ENCODE measurements at places on chromosomes 12 and 14.

GRCh38 chr12:79691511-79692248 lies 916 bp upstream of the PAWR start:
- H3K27ac ChIP-seq = no peak overlapping the region
- DNase-seq = no peak
- H3K36me3 ChIP-seq = no peaks in the 10 kb centered on the region
- H3K4me3 ChIP-seq = peak overlapping the region; percentile 76

- H3K4me3 ChIP-seq = no peak overlapping the region
- peak overlapping the region; percentile 99 for H3K27ac ChIP-seq
- no peak for DNase-seq
- peaks cover 84% of the 10 kb centered on the region for H3K4me1 ChIP-seq
- no peaks in the 10 kb centered on the region for H3K27me3 ChIP-seq
These were observed 11.2 kb downstream of the TTC9 start for GRCh38 chr14:70652871-70653270.

- peaks cover 16% of the 10 kb centered on the region for H3K4me1 ChIP-seq
- no peak overlapping the region for H3K27ac ChIP-seq
- DNase-seq = no peak
- H3K27me3 ChIP-seq = no peaks in the 10 kb centered on the region
- H3K4me3 ChIP-seq = no peak overlapping the region
- H3K36me3 ChIP-seq = peaks cover 46% of the 10 kb centered on the region
These were observed 172.8 kb downstream of the NELL2 start for GRCh38 chr12:44703182-44703910.

DNA sequence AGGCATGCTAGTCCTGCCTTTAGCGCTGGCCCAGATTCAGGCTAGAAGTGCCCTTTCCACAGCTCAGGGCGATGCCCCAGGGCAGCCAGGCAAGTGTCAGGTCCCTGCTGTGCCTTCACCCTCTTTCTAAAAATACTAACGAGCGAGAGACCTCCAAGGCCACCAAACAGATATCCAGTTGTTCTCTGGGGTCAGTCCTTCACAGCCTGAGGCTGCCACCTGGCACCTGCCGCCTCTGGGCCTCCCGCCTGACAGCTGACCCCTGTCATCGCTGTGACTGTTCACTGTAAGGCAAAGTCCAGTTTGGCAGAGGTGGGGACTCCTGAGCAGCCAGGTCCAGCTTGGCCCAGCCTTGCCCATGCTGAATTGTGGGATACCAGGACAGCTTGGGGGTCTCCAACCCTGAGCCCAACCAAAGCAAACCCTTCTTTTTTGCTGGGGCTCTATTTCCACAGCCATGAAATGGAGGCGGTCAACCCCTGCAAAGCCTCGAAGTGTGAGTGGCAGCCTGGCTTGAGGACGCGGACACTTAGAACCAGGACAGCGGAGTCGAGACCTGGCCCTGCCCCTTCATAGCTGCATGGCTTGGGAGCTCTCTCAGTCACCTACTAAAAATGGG lies 79.9 kb downstream of the NINJ2 start:
- no peaks in the 10 kb centered on the region for H3K36me3 ChIP-seq
- no peak overlapping the region for H3K4me3 ChIP-seq
- no peaks in the 10 kb centered on the region for H3K4me1 ChIP-seq
- no peak overlapping the region for H3K27ac ChIP-seq
- no peaks in the 10 kb centered on the region for H3K27me3 ChIP-seq

- peaks cover 62% of the 10 kb centered on the region for H3K4me1 ChIP-seq
- peaks cover 30% of the 10 kb centered on the region for H3K36me3 ChIP-seq
- no peak overlapping the region for H3K27ac ChIP-seq
- H3K4me3 ChIP-seq = peak overlapping the region; percentile 89
These were observed 2.5 kb downstream of the DUSP6 start for GRCh38 chr12:89349814-89350213.

Measured in activated naive CD8-positive, alpha-beta T cell treated with anti-CD3 and anti-CD28 coated beads for 36 hours (primary cell).